Effector memory CD8-positive, alpha-beta T cell (primary cell): ENCODE measurements at places on chromosomes 5 and 9.

DNA sequence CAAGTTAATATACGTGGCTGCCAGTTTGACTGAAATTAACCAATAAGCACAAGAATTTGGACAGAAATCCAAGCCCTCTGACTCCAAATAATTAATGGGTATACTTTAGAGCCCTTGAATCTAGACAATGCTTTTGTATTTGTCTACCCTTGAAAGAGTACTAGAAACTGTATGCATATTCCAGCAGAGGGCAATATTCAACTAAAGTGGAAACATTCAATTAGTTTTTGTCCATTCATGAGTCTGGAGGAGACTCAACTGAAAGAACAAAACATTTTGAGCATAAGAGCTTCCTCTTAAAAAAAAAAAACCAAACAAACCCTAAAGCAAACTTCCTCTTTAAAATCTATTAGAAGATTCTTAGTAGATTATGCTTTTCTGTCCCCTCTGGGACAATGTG is 157.8 kb downstream of the ARHGEF28 start:
- no peak overlapping the region for H3K27ac ChIP-seq
- H3K4me3 ChIP-seq, result no peak overlapping the region
- no peak for DNase-seq
- H3K4me1 ChIP-seq, result no peaks in the 10 kb centered on the region
- no peaks in the 10 kb centered on the region for H3K36me3 ChIP-seq
- H3K27me3 ChIP-seq, result no peaks in the 10 kb centered on the region

DNA sequence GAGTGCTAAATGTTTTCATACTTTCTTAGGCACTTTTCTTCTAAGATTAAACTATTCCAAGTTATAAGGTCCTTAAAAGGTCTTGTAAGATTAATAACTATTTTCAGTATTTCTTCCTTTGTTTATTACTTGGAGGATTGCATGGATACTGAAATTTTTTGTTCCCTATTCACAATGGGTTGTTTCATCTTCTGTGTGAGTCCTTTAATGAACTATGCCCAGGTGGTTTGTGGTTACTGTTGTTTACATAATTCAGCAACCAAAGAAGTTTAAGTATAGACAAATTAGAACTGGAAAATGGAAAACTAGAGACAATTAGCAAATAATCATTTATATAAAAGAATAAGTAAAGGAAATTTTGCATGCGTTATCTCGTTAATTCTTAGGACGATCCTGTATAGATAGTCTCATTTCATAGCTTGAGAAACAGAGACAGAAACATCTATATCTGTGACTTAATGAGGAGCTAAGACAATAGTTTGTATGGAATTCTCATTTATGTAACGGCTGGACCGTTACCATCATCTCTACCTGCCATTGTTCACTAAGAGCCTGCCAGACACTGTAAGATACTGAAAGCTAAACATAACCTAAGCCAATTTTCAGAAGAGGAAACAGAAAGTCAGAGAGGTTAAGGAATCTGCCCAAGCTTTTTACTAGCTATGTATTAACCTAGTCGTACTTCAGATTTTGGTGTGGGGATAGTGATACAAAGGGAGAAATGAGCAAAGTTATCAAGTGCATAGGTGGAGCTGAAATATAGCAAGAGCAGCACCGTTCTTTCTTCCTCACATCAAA is 148.2 kb downstream of the PAM start:
- peaks cover 9% of the 10 kb centered on the region for H3K4me1 ChIP-seq
- H3K27ac ChIP-seq, result no peak overlapping the region
- H3K4me3 ChIP-seq, result no peak overlapping the region
- no peaks in the 10 kb centered on the region for H3K27me3 ChIP-seq
- DNase-seq, result no peak

- no peaks in the 10 kb centered on the region for H3K4me1 ChIP-seq
- H3K27me3 ChIP-seq, result peaks cover 7% of the 10 kb centered on the region
- no peak overlapping the region for H3K4me3 ChIP-seq
- no peak overlapping the region for H3K27ac ChIP-seq
Observed at GRCh38 chr5:155514105-155514563, 500.6 kb downstream of the KIF4B start.

DNA sequence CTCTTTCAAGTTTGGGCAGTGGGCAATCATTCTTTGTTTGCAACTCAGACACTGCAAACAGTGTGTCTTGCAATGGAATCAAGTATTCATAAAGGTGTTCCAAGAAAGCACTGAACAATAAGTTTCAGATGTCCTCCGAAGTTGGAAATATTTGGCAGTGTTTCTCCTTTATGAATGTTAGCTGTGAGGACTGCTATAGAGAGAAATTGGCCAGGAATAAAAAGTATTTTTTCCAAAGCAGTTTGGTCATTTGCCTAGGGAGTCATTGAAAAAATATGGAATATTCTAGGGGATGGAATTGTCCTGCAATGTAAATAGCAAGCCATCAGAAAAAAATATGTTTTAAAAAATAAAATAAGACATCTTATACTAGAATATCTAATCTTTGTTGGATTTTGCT is 688.6 kb upstream of the SEMA6A start:
- H3K4me1 ChIP-seq, result no peaks in the 10 kb centered on the region
- no peaks in the 10 kb centered on the region for H3K27me3 ChIP-seq
- H3K4me3 ChIP-seq, result no peak overlapping the region
- H3K27ac ChIP-seq, result no peak overlapping the region

DNA sequence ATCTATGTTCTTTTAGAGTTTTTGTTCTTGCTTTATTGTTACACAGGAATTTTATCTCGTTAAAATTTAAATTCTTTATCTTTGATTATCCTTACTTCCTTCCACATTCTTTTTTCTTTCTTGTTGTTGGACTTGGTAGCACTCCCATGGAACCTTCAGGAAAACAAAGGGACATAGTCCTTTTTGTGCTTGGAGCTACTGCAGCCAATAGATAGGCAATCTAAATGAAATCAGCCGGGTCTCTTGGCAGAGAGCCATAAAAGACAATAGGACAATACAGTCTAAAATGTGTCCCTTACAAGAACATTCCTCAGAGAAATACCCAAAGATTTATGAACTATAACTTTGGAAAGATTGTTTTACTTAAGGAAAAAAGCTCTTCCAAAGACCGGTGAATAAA is 548.1 kb upstream of the C9orf72 start:
- no peak overlapping the region for H3K27ac ChIP-seq
- H3K4me1 ChIP-seq, result no peaks in the 10 kb centered on the region
- DNase-seq, result no peak
- no peaks in the 10 kb centered on the region for H3K36me3 ChIP-seq

DNA sequence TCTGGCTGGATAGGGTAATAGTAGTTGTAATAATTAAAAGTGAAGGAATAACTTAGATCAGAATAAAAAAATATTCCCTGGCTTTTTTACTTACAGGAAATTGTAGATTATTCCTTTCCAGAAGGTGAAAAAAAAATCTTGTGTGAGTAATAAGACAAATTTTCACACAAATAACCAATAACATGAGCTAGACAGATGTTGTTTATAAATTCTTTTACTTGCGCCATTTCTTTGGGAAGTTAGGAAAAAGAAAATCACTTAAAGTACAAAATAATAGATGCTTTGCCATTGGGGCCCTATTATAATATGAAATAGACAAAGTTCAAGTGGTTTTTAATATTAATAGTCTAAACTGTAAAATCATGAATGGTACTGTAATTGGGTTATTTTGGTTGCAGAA is 204.1 kb downstream of the ARRDC3 start:
- no peak overlapping the region for H3K4me3 ChIP-seq
- peaks cover 10% of the 10 kb centered on the region for H3K27me3 ChIP-seq
- no peaks in the 10 kb centered on the region for H3K36me3 ChIP-seq
- H3K4me1 ChIP-seq, result no peaks in the 10 kb centered on the region
